ENCODE measurements at places on chromosomes 12 and 14.
A peak's percentile ranks its signal among the peaks of the same experiment; 100 is the strongest.

GRCh38 chr14:63192085-63192484 lies 12.2 kb upstream of the RHOJ start:
- DNase-seq = no peak

DNA sequence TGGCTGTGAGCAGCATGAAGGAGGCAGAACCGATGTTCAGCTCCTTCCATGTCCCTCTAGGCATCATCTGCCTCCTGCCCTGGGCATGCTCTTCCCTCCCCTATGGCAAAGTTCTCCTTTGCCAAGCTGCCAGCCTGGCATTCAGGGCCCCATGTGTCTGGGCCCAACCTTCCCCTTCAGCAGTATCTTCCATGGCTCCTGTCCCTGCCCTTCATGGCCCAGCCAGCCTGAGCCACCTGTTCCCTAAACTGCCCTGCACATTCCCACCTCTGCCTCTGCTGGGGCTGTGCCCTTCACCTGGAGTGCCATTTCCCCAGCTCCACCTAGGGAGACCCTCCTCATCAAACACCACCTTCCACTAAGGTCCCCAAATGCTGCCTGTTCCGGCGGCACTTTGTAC lies 74.0 kb upstream of the TCL1A start:
- DNase-seq = no peak

DNA sequence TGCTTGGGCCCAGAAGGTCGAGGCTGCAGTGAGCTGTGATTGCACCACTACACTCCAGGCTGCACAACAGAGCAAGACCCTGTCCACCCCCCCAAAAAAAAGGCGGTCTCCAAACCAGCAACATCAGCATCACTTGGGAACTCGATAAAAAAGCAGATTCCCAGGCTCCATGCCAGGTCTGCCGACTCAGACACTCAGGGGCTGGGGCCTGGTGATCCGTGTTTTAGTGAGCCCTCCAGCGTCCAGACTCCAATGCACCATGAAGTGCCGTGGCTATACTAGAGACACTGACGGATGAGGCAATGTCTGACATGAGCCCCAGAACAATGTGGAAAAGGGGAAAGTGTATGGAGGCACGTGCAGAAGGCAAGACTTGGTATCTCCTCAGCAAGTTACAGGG lies 28.8 kb downstream of the SCARB1 start:
- DNase-seq = no peak

GRCh38 chr12:1003600-1004271 lies 12.7 kb downstream of the ERC1 start:
- no peak for DNase-seq

DNA sequence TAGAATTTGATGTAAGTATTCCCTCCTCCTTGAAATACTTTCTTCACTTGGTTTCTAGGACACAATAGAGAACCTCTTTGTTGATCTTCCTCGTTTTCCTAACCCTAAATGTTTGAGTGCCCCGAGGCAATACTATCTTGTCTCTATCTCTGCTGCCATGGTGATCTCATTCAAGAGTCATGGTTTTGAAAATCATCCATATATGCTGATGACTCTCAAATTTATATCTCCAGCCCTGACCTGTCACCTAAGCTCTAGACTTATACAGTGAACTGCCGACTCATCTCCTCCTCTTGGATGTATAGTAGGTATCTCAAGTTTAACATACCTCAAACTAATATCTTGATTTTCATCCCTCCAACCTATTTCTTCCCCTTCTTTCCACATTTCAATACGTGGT lies 71.4 kb downstream of the RIC8B start:
- no peak for DNase-seq

DNA sequence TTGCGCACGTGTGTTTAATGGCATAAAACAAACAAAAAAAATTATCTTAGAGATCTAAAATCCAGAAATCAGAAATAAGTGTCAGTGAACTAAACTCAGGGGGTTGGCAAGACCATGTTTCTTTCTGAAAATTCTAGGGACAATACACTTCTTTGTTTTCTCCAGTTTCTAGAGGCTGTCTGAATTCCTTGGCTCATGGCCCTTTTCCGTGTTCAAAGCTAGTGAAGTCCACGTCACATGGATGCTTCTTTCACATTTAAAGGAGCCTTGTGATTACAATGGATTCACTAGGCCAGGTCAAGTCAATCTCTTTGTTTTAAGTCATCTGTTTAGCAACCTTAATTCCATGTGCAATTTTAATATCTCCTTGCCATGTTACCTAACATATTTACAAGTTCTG lies 22.4 kb downstream of the SLCO1B3 start:
- DNase-seq = no peak

- no peak for DNase-seq
These were observed 358.9 kb downstream of the PAWR start for GRCh38 chr12:79331870-79332269.

DNA sequence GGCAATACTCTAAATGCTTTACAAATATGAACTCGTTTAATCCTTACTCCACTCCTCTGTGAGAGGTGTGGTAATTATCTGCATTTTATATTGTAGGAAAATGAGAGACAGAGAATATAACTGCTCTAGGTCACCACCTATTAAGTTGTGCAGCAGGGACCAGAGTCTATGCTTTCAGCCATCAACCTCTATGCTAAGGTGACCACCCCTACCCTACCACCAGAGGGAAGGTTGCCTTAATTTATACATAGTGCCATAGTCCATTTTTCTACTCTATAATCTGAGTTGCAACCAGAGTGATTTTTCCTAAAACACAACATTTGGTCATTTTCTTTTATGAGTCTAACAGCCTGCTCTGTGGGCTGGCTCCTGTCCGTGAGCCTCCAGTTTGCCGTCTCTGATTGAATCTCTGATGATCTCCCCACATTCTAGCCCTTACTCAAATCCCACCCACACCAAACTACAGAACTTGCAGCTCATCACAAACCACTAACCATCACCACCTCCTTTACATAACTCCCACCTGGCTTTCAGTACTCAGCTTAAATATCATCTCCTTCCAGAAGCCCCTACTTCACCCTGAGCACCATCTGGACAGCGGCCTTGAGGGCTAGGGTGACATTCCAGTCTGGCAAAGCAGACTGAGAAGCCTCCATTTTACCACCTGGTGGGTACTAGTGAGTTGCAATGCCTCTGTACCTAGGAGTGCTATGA lies 126.6 kb downstream of the PPM1H start:
- DNase-seq = no peak

GRCh38 chr12:27573972-27574371 lies 50.0 kb downstream of the PPFIBP1 start:
- no peak for DNase-seq

- no peak for DNase-seq
These were observed 259.0 kb upstream of the E2F7 start for GRCh38 chr12:77324416-77324762.

DNA sequence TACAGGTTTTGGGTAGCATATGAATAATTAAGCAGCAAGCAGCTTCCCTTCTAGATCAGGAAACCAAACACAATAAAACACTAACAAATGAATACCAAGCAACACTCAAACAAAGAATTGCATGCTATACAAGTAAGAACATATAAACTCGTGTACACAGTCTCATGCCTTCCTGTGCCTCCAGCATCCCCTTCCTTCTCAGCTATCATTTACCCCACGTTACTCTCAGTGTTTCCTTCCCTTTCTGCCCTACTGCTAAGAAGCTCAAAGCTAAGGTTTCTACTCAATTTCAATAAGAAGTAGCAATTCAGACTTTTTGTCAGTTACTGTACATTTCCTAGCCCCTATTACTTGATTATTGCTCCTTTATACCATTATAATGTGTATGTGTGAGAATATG lies 81.0 kb downstream of the DUSP16 start:
- no peak for DNase-seq

- no peak for DNase-seq
These were observed 154.8 kb upstream of the NEDD1 start for GRCh38 chr12:96752211-96752610.

GRCh38 chr14:91377700-91378652 lies 39.6 kb downstream of the CCDC88C start:
- no peak for DNase-seq

DNA sequence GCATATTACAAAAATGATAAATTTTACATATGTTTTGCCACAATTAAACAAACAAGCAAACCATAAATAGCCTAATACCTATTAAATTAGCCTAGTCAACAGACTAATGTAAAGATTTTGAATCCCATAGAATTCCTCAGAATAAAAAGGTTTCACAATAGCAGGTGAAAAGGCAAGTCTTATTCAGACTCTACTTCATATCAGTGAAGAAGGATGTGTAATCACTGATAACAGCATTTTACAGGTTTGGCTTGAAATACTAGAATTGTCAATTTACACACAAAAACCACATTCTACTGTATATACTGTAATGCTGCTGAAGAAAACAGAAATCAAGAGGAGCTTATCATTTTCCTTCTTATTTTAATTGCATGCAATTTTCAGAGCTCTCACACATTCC lies 90.8 kb upstream of the SSTR1 start:
- no peak for DNase-seq

- DNase-seq = no peak
These were observed 18.7 kb upstream of the CPM start for GRCh38 chr12:68951652-68952051.

- DNase-seq = no peak
These were observed 1.2 kb downstream of the NRDE2 start for GRCh38 chr14:90330203-90331196.

GRCh38 chr12:43338848-43339526 lies 213.0 kb downstream of the ADAMTS20 start:
- no peak for DNase-seq

GRCh38 chr12:101957252-101957959 lies 80.0 kb downstream of the DRAM1 start:
- DNase-seq = no peak

DNA sequence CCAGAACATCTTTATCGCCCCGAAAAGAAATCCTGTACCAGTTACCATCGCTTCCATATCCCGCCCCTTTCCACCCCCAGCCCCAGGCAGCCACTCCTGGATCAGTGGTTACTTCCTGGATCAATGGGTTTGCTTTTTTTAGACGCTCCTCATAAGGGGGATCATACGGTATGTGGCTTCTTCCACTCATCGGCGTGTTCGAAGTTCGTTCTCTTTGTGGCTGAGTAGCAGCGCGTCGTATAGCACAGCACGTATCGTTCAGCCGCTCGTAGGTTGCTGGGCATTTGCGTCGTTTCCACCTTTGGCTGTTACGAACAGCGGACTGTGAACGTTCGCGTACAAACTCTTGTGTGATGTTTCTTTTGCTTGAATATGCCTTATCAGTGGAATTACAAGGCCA lies 1.8 kb downstream of the NOC4L start:
- no peak for DNase-seq

DNA sequence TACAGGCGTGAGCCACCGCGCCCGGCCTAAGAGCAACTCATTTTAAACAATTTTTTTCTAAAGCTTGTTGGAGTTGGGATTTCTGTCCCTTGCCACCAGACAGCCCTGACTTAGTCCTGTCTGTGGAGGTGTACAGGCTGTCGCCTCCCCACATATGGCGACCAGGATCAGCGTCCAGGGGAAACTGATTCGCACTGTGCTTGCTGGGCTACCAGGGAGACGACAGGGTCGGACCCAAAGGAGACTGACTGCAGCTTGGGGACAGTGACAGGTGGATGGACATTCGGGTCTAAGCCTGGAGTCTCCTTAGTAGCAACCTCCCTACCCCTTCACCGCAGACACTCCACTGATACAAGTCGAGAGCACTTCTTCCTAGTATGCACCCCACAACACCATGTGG lies 40.3 kb downstream of the TRAFD1 start:
- no peak for DNase-seq

DNA sequence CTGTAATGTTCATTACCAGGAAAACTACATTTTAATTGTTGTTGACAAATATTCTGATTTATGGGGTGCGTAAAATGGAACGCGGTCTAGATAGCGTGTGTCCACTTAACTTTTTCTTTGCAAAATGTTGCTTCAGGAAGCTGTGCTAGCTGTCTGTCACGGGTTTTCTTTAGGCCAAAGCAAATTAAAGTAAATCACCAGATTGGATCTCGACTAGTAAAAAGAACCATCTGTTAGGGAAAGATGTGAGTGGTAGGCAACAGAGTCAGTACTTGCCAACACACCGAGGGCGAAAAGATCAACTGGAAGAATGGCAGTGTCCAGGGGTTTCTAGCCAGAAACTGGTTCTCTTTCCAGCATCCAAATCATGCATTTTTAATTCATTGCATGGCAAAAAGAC lies 404.9 kb upstream of the TMPO start:
- DNase-seq = peak; percentile 34

DNA sequence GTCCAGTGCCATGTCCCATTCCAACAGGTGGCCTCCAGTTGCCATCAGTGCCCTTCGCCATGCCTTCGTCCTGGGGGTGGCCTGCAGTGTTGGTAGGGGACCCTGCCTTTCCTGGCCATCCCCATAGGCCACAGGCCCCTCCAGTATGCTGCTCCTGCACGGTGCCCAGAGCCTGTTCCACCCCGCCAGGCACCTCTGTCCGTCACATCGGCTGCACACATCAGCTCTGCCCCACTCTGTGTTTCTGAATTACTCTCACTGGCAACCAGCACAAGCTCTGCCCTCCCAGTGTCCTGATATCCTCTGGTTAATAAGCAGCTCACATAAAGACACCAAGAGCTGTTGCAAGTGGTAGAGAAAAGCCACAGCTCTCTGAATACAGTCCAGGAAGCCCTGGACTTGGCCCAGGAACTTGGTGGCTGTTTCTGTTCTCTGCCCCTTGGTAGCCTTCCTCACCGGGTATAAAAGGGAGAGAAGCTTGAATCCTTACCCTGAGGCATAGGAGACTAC lies 31.3 kb upstream of the ATP2A2 start:
- no peak for DNase-seq

- DNase-seq = no peak
These were observed 264.2 kb upstream of the AMIGO2 start for GRCh38 chr12:47343684-47344567.

DNA sequence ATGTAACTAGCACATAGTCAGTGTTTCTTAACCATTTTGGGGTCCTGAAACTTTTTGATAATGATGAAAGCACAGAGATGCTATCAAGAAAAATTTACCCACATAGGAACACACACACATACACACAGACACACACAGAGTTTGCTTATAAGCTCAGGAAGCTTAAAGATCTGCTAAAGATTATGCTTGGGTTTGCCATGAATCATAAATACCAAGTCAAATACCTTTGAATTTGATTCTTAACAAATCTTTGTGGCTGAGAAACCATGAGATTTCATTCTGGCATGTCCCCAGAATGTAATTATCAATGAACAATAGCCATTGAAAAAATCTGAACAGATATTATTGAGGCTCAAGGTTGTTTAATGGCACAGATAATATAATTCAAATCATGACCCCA lies 89.2 kb downstream of the NTS start:
- DNase-seq = no peak

GRCh38 chr12:98916106-98916505 lies 271.0 kb downstream of the APAF1 start:
- DNase-seq = no peak

- DNase-seq = no peak
These were observed 18.9 kb upstream of the ANKRD33 start for GRCh38 chr12:51868821-51869495.

GRCh38 chr12:56103823-56104108 lies 593 bp upstream of the PA2G4 start:
- DNase-seq = no peak
